Neural crest cell (in vitro differentiated cells): ENCODE measurements at places on chromosomes 16 and 17. TPM values are rescaled to one million over a fixed set of nuclear protein-coding genes. Genes with fewer than 3 reads are reported as not detected.

- no peak overlapping the region for H3K27ac ChIP-seq
- no peaks in the 10 kb centered on the region for H3K27me3 ChIP-seq
- H3K36me3 ChIP-seq: peaks cover 3% of the 10 kb centered on the region
- DNase-seq: no peak
- H3K4me3 ChIP-seq: peak overlapping the region; percentile 77
- peaks cover 49% of the 10 kb centered on the region for H3K4me1 ChIP-seq
These were observed 5.7 kb downstream of the GGA2 start for GRCh38 chr16:23504453-23505179.

DNA sequence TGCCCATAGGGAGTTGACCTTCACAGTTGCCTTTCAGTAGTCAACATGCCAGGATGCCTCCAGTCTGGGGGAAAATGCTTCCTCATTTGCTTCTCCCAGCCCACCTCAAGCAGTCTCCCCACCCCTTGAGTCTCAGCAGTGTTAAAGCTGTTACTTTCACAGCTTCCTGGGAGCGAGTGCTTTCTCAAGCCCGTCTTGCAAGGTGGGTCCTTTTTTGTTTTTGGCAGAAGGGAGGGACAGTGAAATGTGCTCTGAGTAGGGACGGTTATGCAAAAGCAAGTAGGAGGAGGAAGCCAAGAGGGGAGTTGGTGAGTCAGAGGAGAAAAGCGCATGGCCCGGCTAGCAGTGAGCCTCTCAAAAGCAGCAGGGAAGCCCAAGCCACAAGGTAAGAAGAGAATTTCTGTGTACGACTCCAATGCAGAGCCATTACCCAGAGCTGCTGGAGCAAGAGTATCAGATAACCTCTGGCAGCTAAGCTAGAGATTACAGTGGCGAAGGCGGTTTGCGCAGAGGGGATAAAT lies at the start of gene CHST4:
Gene CHST4 (plus strand): TSS at position 316 of the 521 bp plus-strand sequence. CDS start 10,252 bp downstream, outside the sequence.
- H3K4me3 ChIP-seq: no peak within 1 kb of the TSS
- no peaks in the 10 kb centered on the region for H3K4me1 ChIP-seq
- no peaks in the 10 kb centered on the region for H3K36me3 ChIP-seq
- H3K27ac ChIP-seq: no peak within 1 kb of the TSS

The PRR15L gene
- total RNA-seq: not detected in 2 replicates

GRCh38 chr16:3171855-3172593 lies 16.0 kb upstream of the OR1F1 start:
- H3K4me3 ChIP-seq: peak overlapping the region; percentile 76
- no peaks in the 10 kb centered on the region for H3K36me3 ChIP-seq
- H3K4me1 ChIP-seq: peaks cover 22% of the 10 kb centered on the region
- H3K27ac ChIP-seq: no peak overlapping the region

The PRAC1 gene
- total RNA-seq: not detected in 2 replicates

The CNTNAP1 gene
- 17.0 and 19.4 TPM in 2 replicates for total RNA-seq

The KRT15 gene
- not detected in 2 replicates for total RNA-seq

The FBXW10B gene
- total RNA-seq: 0.55 and 0.82 TPM in 2 replicates

- peaks cover 9% of the 10 kb centered on the region for H3K36me3 ChIP-seq
- no peak overlapping the region for H3K27ac ChIP-seq
- H3K27me3 ChIP-seq: no peaks in the 10 kb centered on the region
- H3K4me3 ChIP-seq: no peak overlapping the region
These were observed 26.7 kb downstream of the CYB5B start for GRCh38 chr16:69451166-69451565.

The ITGA2B gene
- total RNA-seq: 7.3 and 8.1 TPM in 2 replicates

DNA sequence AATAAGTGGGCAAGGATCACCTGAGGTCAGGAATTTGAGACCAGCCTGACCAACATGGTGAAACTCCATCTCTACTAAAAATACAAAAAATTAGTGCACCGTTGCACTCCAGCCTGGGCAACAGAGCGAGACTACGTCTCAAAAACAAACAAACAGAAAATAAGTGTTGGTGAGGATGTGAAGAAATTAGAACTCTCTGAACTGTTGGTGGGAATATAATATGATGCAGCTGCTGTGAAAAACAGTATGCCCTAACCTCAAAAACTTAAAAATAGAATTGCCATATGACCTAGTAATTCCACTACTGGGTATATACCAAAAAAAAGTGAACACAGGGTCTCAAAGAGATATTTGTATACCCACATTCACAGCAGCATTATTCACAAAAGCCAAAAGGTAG lies 26.1 kb downstream of the GLG1 start:
- peaks cover 4% of the 10 kb centered on the region for H3K36me3 ChIP-seq
- peaks cover 27% of the 10 kb centered on the region for H3K4me1 ChIP-seq

DNA sequence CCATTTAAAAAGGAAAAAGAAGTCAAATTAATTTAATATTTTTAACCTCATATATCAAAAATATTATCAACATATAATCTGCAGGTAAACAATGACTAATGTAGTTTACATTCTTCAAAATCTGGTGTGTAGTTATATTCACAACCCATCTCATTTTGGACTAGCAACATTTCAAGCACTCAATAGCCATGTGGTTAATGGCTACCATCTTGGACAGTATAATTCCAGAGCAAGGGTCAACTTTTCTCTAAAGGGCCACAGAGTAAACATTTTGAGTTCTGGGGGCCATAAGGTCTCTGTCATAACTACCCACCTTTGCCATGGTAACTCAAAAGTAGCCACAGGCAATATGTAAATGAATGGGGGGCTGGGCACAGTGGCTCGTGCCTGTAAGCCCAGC lies 153.9 kb downstream of the PARN start:
- no peak overlapping the region for H3K27ac ChIP-seq
- H3K27me3 ChIP-seq: no peaks in the 10 kb centered on the region
- no peaks in the 10 kb centered on the region for H3K4me1 ChIP-seq
- H3K36me3 ChIP-seq: peaks cover 24% of the 10 kb centered on the region

- H3K4me3 ChIP-seq: peak overlapping the region; percentile 91
- peak; percentile 49 for DNase-seq
- H3K4me1 ChIP-seq: peaks cover 53% of the 10 kb centered on the region
- peaks cover 17% of the 10 kb centered on the region for H3K36me3 ChIP-seq
- H3K27me3 ChIP-seq: peaks cover 25% of the 10 kb centered on the region
- H3K27ac ChIP-seq: no peak overlapping the region
These were observed 504 bp downstream of the MAZ start for GRCh38 chr16:29806641-29807425.

The CDT1 gene
- 79.6 and 79.9 TPM in 2 replicates for total RNA-seq

The CIBAR2 gene
- total RNA-seq: not detected in 2 replicates

The TBC1D3I gene
- total RNA-seq: 0.71 and 0.96 TPM in 2 replicates

DNA sequence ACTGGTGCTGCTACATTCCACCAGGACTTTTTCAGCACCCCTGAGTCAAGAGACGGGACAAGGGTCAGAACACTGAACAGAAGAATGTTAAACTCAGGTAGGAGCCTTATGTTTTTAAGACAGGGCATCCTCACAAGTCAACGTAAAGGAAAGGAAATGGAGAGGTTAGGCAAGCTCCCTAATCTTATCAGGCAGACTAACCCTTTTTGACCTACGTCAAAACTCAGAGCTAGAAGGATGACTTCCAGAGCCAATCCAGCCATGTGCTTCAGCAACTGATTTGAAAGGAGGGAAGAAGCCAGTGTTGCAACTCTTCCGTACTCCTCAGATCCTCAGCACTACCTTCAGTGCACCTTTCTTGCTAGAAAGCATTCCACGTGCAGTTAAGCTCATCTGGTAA lies 46.8 kb downstream of the REXO5 start:
- H3K27ac ChIP-seq: no peak overlapping the region
- no peak overlapping the region for H3K4me3 ChIP-seq
- DNase-seq: no peak
- H3K4me1 ChIP-seq: no peaks in the 10 kb centered on the region

GRCh38 chr17:11094331-11094730 lies 146.7 kb upstream of the SHISA6 start:
- no peak overlapping the region for H3K4me3 ChIP-seq
- H3K27me3 ChIP-seq: no peaks in the 10 kb centered on the region
- no peak for DNase-seq
- no peaks in the 10 kb centered on the region for H3K36me3 ChIP-seq
- no peak overlapping the region for H3K27ac ChIP-seq

DNA sequence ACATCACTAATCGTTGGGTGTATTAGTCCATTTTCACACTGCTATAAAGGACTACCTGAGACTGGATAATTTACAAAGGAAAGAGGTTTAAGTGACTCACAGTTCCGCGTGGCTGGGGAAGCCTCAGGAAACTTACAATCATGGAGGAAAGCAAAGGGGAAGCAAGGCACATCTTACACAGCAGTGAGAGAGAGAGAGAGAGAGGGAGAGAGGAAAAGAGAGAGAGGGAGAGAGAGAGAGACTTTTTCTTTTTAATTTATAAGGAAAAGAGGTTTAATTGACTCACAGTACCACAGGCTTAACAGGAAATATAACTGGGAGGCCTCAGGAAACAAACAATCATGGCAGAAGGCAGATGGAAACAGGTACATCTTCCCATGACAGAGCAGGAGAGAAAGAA lies 41.7 kb downstream of the CNGB1 start:
- no peaks in the 10 kb centered on the region for H3K4me1 ChIP-seq
- H3K27ac ChIP-seq: no peak overlapping the region
- no peaks in the 10 kb centered on the region for H3K27me3 ChIP-seq
- H3K4me3 ChIP-seq: no peak overlapping the region

The SCPEP1 gene
- total RNA-seq: 24.6 and 26.9 TPM in 2 replicates

DNA sequence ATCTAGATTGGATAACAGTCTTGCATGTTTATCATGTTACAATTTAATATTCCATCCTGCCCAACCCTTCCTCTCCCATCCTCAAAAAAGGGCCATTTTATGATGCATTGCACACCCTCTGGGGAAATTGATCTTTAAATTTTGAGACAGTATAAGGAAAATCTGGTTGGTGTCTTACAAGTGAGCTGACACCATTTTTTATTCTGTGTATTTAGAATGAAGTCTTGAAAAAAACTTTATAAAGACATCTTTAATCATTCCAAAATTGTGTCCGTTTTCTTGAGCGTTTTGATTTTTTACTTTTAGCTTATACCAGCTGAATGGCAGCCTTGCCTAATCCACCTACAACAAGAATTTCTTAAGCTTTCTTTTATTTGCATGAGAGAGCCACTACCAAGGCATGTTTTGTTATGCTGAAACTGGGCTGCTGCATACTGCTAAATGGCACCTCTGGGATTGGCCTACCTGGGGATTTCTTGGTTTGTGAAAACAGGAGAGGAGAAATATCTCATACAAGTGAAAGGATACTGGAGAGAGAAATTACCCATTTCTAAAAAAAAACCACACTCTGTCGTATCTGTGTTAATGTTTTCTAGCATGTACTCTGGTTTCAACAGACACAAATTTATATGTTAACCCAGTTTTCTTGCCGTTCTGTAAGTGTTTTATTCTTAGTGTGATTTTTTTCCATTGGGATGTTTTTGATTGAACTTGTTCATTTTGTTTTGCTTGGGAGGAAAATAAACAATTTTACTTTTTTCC lies 52.2 kb downstream of the TUBD1 start:
- no peak for DNase-seq
- no peaks in the 10 kb centered on the region for H3K27me3 ChIP-seq
- peaks cover 56% of the 10 kb centered on the region for H3K4me1 ChIP-seq
- peak overlapping the region; percentile 38 for H3K4me3 ChIP-seq
- H3K27ac ChIP-seq: no peak overlapping the region

DNA sequence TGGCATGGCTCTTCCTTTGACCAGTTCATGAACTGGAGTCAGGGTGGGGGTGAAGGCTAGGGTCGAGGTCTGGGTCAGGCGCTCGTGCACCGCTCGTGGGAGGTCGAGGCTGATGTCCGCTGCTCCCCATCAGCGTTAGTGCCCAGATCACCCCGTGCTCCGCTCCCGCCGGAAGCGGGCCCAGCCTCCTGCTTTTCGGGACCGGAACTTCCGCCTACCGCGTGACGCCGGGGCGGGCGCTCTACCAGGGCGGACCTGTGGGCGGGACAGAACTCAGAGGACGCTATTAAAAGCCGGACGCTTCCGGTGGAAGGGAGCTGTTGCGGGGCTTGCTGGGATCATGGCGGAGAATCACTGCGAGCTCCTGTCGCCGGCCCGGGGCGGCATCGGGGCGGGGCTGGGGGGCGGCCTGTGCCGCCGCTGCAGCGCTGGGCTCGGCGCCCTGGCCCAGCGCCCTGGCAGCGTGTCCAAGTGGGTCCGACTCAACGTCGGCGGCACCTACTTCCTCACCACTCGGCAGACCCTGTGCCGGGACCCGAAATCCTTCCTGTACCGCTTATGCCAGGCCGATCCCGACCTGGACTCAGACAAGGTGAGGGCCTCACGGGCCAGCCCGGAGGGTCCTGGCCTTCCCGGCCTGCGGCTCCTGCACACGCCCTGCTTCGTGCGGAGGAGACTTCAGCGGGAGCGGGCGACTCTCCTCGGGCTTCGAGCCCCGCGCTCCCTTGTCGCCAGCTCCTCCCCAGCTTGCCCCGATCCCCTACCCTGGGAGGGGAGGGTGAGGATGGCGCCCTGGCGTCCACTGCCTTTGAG lies at the start of gene KCTD5:
Gene KCTD5 (plus strand): TSS at position 315 of the 813 bp plus-strand sequence. CDS start 26 bp downstream, at position 341.
- H3K4me3 ChIP-seq: peak within 1 kb of the TSS; percentile 98
- peaks cover 6% of the 10 kb centered on the region for H3K4me1 ChIP-seq
- H3K27ac ChIP-seq: peak within 1 kb of the TSS; percentile 98
- DNase-seq: peak; percentile 92

The CRYBA1 gene
- total RNA-seq: 1.9 and 2.4 TPM in 2 replicates

- H3K27ac ChIP-seq: no peak overlapping the region
- peaks cover 40% of the 10 kb centered on the region for H3K27me3 ChIP-seq
- no peak overlapping the region for H3K4me3 ChIP-seq
- no peaks in the 10 kb centered on the region for H3K36me3 ChIP-seq
- no peaks in the 10 kb centered on the region for H3K4me1 ChIP-seq
- DNase-seq: no peak
These were observed 366.6 kb upstream of the CCL2 start for GRCh38 chr17:33888455-33888854.

DNA sequence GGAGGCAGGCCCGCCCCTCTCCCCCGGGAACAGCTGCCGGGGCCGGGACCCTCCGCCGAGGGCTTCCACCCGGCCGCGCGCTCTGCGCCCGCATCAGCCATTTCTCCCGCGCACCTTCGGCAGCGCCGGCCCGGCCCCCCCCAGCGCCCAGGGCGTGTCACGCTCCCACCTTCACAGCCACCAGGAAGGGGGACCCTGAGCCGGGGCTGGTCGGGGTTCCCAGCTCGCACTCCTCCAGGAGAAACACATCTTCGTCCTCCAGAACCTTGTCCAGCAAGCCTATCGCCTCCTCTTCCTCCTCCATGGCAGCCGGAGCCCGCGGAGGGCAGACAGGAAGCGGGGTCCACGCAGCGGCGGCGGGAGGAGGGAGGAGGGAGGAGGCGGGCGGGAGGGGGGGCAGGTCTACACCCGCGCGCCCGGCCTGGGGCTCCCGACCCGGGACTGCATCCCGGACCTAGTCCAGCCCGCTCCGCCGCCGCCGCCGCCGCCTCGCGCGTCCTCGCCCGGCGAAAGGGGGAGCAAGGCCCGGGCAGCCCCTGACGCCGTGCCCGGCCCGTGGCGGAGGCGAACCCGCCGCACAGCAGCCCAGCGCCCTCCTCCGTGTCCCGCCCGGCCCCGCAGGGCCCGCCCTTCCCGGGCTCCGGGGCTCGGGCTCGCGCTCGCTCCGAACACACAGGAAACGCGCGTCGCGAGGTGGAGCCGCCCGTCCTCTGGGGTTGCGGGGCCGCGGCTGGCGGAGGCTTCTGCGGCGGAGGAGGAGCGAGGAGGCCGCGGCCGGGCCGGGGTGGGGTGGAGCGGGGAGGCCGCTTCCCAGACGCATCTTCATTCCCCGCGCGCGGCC lies 70.8 kb downstream of the ABR start:
- peak overlapping the region; percentile 64 for H3K4me3 ChIP-seq
- H3K36me3 ChIP-seq: no peaks in the 10 kb centered on the region
- no peaks in the 10 kb centered on the region for H3K27me3 ChIP-seq
- peaks cover 36% of the 10 kb centered on the region for H3K4me1 ChIP-seq
- DNase-seq: no peak

The HBQ1 gene
- 1.8 and 2.9 TPM in 2 replicates for total RNA-seq
